ENCODE measurements at places on chromosomes 4 and X.

DNA sequence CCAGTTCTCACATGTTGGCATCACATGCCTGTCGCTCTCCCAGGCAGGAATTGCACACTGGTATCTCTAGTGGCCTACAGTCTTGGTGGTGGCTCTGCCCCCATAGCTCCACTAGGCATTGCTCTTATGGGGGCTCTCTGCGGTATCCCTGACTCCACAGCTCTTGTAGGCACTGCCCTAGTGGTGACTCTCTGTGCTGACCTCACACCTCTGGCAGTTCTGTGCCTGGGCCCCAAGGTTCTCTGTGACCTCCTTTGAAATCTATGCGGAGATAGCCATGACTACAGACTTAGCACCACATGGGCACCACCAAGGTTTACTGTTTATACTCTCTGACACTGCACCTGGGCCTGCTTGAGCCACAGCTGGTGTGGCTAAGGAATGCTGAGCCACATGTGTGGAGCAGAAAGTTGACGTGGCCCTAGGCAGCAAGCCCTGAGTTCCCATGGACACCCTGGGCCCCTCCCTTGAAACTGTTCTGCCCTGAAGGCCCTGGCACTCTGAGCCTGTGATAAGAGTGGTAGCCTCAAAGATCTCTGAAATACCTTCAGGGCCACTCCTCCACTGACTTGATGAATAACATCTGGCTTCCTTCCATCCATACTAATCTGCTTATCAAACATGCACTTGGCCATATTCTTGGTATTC lies 8.0 kb downstream of the SLC9B1 start:
- DNase-seq, result no peak

GRCh38 chr4:39047681-39048080 lies 14.4 kb upstream of the KLHL5 start:
- DNase-seq, result no peak

DNA sequence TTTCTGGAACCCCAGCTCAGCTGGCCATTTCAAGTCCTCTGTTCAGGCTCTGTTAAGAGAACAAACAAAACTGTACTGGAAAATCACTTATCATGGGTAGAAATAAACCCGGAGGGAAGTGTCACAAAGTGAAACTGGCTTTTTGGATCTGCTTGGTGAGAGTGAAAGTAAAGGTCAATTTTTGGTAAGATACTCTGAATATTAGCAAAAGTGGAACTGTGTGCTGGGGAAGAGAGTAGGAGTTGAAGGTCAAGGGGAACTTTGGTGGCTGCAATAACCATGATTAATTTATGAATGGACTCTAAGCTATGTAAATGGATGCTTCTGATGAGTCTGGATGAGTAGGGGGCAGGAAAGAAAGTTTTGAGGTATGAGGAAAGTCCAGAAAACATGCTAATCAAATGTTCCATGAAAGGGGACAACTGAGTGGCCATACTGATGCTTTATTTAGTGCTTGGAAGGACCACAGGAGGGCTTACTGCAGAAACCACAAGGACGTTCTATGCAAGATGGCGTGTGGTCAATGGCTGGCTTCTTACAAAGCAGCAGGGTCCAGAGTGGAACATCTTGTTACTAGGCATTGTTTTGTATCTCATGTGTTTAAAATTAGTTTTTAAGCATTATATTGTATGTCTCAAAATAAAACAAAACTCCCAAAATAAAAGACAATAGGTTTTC lies 36.8 kb upstream of the TNIP3 start:
- no peak for DNase-seq

GRCh38 chrX:153551135-153551534 lies 33.7 kb downstream of the ATP2B3 start:
- DNase-seq, result no peak

DNA sequence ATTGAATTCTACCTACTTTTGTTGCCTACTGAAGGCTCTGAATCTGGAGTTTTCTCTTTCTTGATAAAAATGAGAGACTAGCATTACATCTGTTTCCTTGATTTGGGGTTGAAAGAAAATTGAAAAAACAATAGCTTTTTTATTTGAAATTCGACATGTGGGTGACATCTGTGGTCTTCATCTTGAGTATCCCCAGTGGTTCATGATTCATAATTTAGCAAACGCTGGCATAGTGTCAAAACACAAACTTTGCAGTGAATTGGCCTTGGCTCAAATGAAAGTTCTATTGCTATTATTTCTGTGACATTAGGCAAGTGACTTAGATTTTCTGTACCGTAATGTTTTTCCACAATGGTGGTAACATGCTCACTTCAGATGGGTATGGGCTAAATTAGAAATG lies 747.6 kb downstream of the PCDH7 start:
- no peak for DNase-seq

DNA sequence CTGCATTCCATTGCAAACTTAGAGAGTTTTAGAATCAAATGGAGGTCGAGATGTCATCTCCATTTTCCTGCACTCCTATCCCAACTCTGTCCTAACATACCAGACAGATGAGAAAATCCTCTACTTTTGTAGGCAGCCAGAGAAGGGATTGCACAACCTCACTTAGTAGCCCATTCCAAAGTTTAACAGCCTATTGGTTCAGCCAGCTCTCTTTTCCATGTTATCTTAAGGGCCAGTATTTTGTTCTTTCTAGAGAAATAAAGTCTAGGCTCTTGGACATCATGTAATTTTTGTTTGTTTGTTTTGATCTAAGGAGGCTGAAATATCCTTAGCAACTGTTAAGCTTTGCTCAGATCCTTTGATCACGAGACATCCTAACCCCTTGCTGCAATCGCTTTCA lies 173.0 kb downstream of the COX18 start:
- no peak for DNase-seq

DNA sequence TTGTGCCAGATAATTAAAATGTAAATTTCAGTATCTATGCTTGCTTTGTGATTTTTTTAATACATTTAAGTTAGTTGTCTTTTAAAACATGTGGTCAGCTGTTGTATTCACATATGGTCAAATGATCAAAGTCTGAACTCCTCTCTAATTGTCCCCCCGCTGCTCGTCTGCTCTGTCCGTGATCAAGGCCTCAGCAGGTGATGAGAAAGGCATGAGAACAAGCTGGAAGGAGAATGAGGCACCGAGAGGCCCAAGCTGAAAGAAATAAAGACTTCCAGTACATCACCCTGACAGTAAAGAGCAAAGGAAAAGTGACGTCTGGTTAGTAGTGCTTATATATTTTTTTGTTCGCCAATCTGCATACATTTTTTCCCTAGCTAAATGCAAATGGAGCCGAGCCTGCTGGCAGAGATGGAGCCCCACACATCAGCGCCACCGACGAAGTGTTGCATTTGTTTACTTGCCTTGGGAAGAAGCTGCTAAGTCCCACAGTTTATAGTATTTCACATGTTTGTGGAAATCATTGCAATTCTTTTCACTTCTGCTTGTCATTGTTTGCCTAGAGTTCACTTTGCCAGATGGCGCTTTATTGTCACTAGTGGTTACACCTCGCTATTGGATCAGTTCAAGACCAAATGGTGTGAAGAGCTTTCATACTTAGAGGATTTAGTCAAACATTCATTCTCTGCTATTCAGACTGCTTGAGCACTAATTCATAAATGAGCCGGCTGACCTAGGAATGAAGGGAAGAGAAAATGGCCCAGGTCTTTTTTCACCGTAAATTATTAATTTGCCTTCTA lies 181.5 kb downstream of the ZIC3 start:
- DNase-seq, result no peak

Data from caudate nucleus (tissue), 63 donors.